CD4-positive, alpha-beta T cell treated with Interleukin-6 for 4 hours (primary cell): ENCODE measurements at places on chromosomes 7 and 10.

DNA sequence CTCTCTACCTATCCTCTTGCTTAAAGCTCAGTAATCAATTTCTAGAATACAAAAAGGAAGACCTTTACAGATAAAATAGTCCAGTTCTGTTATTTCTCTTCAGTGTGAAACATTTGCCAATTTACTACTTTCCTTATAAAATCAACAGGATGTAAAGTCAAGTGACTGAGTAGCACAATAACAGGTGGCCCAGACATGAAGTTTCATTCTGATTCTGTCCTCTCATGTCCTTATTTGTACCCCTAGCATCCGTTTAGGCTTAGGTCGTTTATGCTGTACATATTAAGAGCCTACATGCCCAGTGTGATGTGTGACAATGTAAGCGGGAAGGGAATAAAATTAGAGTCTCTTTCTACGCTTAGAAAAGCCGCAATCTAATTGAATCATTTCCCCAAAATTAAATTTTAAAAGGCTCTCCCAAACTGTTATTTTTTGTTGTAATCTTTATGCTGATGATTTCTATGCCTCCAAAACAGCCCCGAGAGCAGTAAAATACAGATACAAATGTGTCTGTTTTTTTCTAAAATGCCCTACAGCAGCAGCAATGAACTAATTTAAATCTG, 29.1 kb downstream of the EPC1 start:
- DNase-seq = no peak

- DNase-seq = no peak
Measured at GRCh38 chr10:71610651-71611050, 108.9 kb downstream of the C10orf105 start.

DNA sequence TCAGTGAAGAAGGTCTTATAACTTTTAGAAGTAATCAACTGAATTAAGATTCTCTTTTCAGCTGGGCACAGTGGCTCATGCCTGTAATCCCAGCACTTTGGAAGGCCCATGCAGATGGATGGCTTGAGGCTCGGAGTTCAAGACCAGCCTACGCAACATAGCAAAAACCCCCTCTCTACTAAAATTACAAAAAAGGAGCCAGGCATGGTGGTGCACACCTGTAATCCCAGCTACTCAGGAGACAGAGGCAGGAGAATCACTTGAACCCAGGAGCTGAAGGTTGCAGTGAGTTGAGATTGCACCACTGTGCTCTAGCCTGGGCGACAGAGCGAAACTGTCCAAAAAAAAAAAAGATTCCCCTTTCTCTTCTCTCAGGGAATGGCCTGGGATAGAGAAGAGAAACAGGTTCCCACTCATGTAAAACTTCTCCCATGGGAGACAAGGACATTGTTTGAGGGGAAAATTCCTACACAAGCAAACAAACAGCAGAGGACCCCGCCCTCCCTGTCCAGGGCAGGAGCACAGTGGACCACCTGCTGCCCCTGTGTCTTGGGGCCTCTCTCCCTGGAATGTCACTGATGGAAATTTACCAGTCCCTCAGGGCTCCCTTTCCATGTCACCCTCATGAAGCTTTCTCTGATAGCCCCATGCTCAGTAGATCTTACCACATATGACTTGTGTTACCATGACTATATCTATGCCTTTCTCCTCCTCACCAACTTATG, 5.6 kb downstream of the IL2RA start:
- DNase-seq = no peak

DNA sequence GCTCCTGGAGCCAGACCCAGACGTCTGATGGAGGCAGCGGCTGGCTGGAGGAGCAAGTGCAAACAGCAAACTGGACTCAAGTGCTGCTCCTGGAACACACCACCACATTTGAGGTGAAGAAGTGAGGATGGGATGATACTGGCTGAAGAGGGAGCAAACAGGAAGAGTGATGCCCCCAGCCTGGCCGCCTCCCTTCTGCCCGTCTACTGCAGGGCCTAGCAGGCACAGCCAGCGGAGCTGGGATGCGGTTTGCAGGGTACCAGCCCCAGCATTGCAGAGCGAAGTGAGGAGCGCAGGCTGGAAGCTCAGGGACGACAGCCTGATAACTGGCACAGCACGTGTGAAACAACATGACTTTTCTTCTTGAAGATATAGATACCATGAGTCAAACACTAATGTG, 111.8 kb upstream of the ZNF32 start:
- no peak for DNase-seq

GRCh38 chr7:44471850-44472249, 18.6 kb downstream of the NUDCD3 start:
- DNase-seq = no peak
